ENCODE measurements at places on chromosomes 1 and 21.
A peak's percentile ranks its signal among the peaks of the same experiment; 100 is the strongest.

- no peak for DNase-seq
Measured at GRCh38 chr1:91804546-91805023, 81.4 kb downstream of the TGFBR3 start.

GRCh38 chr1:26862781-26863684 lies at the start of gene SFN:
TSS of gene SFN (plus strand) at chr1:26863149. CDS start at chr1:26863213, 64 bp downstream.
- peak; percentile 13 for DNase-seq

- DNase-seq, result no peak
Measured at GRCh38 chr1:20775700-20776099, 11.4 kb downstream of the HP1BP3 start.

DNA sequence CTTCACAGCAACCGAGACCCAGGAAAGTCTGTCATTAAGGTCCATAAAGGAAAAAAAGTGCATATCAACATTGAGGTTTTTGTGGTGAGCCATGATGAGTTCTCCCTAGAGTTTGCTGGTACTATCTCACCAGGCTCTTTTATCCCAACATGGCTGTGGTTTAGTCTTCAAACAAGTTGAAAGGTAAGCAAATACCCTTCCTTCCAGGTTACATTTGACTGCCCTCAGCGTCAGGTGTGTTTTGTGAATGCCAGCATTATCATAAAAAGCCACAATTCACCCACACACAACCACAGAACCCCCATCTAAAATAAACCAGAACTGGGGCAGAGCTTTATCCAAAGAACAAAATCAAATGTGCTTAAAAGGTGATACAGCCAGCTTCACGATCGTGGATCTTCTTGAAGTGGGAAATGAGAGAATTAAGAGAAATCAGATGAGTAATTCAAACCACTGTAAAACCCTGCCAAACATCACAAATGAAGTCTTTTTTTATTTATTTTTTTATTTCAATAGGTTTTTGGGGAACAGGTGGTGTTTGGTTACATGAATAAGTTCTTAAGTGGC lies 64.7 kb downstream of the SETD4 start:
- DNase-seq, result no peak

DNA sequence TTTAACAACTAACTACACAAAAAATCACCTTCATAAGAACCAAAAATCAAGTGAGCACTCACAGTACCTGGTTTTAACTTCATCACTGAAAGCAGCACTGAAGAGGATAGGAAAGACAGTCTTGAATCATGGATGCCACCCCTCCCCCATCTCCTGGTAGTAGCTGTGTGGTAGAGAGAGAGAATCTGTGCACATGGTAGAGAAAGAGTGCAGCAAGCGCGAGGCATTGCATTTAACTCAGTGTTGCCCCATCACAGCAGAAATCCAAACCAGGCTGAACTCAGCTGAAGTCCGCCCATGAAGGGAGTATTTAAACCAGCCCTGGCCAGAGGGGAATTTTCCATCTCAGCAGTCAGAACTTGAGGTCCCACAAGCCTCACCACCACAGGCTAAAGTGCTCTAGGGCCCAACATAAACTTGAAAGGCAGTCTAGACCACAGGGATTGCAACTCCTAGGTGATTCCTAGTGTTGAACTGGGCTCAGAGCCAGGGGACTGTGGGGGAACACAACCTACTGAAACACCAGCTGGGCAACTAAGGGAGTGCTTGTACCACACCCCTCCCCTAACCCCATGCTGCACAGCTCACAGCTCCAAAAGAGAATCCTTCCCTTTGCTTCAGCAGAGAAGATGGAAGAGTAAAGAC lies 38.4 kb downstream of the VAV3 start:
- DNase-seq, result no peak
